Fibroblast of lung (primary cell): ENCODE measurements at places on chromosomes 5 and 9. TPM values are rescaled to one million over a fixed set of nuclear protein-coding genes. Genes with fewer than 3 reads are reported as not detected.

DNA sequence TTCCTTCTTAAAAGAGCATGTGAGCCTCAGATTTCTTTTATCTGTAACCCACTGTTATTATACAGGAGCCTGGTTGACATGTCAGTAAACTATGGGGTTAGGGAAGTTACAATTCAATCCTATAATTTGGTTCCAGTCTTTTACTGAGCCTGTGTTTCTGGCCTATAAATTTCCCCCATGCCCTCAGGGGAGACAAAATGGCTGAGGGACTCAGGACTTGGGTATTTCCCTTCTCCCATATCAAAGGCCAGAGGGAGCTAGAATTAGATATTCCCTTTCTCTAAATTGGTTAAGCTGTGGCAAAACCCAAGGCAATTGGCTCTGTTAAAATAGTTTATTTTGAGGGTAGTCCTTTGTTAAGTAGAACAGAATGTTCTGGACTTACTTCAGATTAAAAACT is 823.2 kb downstream of the TLE1 start:
- DNase-seq, result no peak

- DNase-seq, result no peak
Measured at GRCh38 chr9:135567311-135567710, 5.8 kb downstream of the PAEP start.

DNA sequence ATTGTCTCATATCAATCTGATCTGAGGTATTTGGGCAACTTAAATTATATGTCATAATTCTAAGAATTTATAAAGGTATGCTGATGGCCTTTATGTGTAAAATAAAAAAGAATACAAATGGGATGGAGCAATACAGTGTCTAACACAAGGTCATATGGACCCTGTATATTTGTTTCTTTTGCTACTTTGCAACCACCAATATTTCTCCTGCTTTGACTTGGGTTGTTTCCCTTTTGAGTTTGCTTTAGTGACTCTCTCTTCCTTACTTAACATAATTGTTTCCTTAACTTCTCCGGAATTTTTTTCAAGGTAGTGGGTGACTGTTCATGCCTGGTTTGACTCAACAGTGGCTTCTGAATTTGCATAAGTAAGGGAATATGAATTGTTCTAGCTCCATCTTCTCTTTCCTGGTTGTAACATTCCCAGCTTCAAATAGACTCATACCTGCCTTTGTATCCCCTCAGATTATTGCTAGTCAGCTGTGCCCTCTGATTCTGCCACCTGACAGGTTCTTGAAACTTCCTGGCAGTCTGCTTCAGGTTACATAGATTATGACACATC is 30.2 kb upstream of the ANXA1 start:
- no peak for DNase-seq

DNA sequence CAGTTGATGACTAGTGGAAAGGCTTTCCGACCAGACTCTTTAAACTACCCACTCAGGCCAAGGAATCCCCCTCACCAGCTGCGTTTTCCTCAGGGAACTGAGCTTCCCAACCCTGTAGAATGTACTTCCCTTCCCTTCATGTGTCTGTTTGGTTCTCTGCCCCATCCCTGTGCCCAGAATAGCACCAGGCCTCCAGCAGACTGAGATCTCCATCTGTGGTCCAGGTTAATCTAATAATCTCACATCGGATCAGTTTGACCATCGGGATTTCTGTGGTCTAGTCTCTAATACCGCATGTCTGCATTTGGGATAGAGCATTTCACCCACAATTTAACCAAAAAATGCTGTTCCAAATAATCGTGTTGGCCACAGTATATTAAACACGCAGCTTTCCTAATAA is 237.2 kb downstream of the ROR2 start:
- no peak for DNase-seq

DNA sequence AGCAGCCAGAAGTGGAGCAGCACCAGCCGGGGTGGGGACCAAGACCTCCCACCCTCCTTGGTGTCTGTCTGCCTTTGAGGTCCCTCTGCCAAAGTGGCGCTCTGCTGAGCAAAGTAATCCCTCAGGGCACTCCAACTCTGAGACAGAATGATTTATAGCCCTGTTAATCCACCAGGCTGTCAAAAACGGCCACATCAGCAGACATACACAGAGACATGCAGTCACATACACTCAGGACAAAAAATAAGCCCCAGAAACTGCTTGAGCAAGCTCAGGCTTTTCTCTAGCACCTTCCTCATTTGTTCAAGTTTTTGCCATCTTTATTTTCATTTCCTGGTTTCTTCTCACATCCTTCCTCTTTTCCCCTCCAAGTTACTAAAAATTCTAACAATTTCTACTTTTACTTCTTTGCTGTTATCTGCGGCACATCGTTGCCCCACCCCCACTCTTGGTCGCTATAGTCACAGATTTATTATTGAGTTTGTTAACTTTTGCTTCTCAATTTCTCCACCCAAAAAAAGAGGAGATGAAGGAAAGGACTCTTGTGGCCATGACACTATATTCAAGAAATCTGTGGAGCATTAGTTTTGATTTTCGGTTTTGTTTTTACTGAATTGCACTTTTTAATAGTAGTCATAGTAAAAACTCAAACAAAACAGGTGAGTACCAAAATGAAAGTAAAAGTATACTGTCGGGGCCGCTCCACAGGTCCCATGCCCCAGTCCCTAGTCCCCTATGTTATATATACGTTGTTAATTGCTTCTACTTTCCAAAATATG is 17.4 kb upstream of the ADRB2 start:
- DNase-seq, result no peak

DNA sequence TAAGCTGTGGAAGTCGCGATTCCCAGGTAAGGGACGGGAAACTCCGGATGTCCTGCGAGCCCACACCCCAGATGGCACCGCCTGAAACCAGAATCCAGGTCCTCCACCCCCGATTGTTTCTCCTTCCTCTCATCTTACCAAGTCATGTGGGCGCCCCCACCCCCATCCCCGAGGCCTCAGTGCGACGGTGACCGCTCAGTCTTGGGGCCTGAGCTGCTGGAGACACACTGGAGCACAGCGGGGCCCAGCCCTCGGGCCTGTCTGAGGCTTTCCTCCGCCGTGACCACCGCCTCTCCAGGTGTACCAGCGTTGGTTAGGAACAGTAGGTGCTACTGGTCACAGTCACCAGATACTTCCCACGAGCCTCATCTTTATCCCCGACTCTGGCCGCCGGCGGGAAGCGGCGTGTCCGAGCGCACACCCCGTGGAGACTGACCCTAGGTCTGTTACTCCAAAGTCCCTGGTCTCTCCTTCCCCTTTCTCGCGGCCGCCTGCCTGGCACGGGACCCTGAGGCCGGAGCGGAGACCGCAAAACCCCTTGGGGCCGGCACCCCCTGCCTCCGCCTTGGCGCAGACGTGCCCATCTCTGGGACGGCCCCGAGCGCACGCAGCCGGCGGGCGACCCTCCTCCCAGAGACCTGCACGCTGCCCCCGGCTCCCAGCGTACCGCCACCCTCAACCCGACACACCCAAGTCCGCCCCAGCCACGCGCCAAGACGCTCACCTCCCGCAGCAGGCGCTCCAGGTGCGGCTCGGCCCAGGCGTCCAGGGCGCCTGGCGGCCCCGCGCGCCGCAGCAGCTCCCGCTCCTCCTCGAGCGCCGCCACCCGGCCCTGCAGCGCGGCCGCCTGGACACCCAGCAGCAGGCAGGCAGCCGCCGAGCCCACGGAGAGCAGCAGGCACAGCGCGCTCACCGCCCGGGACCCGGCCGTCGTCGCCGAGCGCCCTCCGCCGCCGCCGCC is 733 bp downstream of the COL23A1 start:
- DNase-seq, result peak; percentile 50

GRCh38 chr9:34578241-34579103 is 11.1 kb downstream of the CNTFR start:
- peak; percentile 71 for DNase-seq

DNA sequence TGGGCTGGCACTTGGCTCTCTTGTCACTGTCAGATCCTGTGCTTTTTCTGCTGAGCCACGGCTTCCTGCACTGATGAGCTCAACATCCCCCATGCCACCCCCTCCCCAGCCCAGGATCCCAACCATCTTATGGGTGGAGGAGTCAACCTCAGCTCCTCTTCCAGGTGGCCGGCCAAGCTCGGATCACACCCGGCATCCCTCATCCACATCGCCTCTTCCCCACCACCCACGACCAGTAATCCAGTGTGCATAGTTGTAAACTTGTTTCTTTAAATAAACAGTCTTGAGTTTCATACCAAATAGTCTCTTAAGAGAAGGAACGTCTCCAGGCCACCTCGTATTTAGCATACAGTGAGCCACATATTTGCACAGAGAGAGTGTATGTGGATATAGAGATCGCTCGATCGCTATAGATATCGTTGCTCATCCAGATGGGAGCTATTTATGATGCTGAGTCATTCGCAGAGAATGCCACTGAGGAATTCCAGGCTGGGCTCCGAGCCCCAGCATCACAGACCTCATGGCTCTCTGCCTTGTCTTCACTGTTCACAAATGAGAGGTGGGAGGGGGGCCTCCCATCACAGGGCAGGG is 61.8 kb upstream of the CPLX2 start:
- DNase-seq, result peak; percentile 85

DNA sequence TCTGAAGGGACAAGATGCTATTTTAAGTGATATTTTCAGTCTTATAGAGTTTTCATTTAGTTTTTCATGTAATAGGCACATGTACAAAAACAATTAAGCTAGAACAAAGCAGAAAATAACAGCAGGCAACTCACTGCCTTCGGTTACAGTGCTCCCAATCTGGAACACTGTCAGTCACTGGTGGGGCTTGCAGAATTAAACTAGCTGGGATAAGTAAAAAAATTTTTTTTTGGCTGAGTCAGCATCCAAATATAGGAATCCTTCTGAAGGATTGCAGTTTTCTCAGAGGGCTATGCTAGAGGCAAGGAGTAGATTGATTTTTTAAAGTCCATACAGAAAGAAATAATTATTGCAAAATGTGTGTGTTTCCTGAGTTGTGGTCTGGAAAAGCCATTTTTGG is 250.2 kb upstream of the RFX3 start:
- DNase-seq, result peak; percentile 21

DNA sequence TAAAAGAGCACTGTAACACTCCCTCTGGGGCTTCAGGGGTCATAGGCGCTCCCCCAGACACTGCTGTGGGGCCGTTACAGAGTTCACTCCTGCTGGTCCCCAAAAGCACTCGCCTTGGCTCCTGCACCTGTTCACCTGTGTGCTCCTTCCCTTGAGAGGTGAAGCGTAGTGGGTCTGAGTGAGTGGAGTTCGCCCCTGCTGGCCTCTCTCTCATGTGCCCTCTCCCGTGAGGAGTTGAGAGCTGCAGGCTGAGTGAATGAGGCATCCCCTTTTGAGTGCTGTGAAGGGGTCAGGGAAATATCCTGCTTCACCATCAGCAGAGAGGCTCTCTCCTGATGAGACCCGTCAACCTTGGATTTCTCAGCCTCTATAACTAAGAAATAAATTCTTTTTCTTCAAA is 134.6 kb upstream of the TUT7 start:
- no peak for DNase-seq

GRCh38 chr5:15547261-15547839 is 47.4 kb downstream of the FBXL7 start:
- DNase-seq, result no peak

GRCh38 chr5:178213748-178214151 is 9.4 kb downstream of the HNRNPAB start:
- no peak for DNase-seq

DNA sequence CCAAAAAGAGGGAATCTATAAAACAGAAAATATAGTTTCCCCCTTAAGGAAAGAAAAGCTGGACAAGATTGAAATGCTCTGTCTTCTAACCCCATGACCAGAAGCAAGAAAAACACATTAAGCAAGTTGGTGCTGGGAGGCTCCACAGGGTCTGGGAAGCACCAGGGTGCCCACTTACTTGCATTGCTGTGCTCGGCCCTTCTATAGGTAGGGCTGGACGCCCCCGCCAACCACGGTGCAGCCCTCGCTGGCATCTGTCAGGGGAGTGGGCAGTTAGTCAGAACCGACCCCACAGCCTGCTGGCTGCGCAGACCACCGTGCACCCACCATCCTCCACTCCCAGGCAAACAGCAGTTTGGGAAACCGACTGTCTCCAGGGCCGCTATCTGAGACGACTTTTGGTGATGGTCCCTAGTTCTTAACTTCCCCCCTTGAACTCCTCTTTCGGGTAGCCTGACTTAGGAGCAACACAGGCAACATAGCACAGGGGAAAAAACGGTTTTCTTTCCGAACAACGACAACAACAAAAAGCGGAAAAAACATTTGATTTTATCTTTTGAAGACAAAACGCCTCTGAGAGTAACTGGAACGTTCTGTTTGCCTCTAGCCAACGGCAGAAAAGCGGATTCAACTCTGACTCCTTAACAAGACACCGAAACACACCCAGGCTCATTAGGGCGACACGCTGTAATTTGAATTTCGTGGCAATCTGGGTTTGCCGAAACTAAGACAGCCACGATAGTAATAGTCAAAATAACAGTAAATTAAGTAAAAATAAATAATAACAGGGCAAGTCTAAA is 3.9 kb downstream of the IRX2 start:
- DNase-seq, result peak; percentile 62

- DNase-seq, result no peak
Measured at GRCh38 chr5:117461403-117461802, 886.8 kb upstream of the SEMA6A start.

The FGF18 gene
- 8.0 and 19.3 TPM in 2 replicates for total RNA-seq

The DMRT1 gene
- not detected in 2 replicates for total RNA-seq

The DEPDC1B gene
- 2.1 and 2.5 TPM in 2 replicates for total RNA-seq

The ERAP2 gene
- total RNA-seq, result 66.0 and 180 TPM in 2 replicates

The CCDC112 gene
- 7.4 and 13.7 TPM in 2 replicates for total RNA-seq

The KIF4B gene
- total RNA-seq, result under 0.01 TPM in 2 replicates

The CDH9 gene
- total RNA-seq, result not detected in 2 replicates

The CTXN3 gene
- total RNA-seq, result not detected in 2 replicates

The IL13 gene
- not detected in 2 replicates for total RNA-seq

The NDST1 gene
- total RNA-seq, result 18.2 and 38.5 TPM in 2 replicates

The CDH6 gene
- total RNA-seq, result 9.8 and 10.4 TPM in 2 replicates

The PDCD1LG2 gene
- total RNA-seq, result 4.9 and 6.9 TPM in 2 replicates
